ENCODE measurements at places on chromosomes 6 and 20. TPM values are rescaled to one million over a fixed set of nuclear protein-coding genes. Genes with fewer than 3 reads are reported as not detected.
A peak's percentile ranks its signal among the peaks of the same experiment; 100 is the strongest.

DNA sequence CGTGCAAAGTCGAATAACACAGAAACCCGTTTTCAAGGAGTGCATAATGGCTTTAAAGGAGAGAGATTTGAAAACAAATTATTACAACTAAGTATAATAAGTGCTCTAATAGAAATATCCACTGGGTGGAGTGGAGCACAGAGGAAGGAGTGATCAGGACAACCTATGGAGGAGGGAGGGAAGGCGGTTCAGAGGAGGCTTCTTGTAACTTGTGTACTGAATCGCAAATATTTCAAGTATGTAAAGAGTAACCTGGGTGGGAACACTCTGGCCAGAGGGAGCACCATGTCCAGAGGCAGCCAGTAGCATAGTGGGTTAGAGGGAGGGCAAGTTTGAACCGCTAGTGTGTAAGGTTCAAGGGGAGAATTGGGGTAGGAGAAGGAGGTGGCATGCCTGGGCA is 21.6 kb upstream of the TNFAIP3 start:
- DNase-seq, result no peak

DNA sequence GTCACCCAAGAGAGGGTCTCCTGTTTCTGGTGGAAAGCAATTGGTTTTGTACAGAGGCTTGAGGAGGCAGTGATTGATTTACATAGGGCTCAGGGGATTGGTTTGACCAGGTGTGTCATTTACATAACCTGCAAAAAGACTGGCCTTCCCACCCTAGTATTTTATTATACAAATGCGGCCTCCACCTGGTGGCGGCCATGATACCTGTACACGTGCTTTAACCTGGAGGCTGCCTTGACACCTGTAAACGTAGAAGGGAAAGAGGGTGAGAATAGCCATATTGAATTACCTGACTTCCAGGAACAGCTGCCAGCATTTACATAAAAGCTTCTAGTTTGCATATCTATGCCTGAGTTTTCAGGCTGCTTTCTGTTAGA is 48.7 kb downstream of the HLA-DPB1 start:
- DNase-seq, result no peak

DNA sequence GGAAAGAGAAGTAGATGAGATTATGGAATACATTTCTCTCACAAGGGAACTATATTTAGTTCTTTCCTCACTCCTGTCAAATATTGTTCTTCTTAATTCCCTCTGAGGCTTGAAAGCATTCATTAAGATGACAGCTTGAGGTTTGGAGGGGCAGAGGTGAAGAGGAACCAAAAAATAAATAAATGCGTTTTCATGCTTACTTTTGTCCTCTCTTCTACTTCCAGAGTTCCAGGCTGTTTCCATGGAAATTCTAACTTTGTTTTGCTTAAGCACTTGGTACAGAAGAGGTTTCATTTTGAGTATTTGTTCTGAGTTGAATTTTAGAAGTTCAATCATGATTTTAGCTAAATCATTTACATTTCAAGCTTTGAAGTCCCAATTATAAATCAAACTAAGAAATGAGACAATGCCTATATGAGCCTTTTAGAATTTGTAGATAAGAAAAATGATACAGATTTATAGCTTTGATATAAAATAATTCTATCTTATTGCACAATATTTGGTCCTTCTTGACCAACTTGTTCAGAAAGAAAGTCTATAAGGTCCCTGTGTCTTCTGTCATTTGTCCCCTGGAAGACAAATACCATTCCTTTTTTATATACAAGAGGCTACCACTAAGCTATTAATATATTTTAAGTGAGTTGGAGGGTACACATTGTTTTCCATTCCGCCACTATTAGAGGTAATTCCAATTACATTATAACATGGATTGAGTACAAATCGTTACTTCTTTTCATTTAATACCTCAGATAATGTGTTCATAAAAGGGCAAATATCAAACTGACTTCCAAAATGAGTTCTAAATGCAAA is 16.3 kb downstream of the RBM24 start:
- DNase-seq, result no peak

DNA sequence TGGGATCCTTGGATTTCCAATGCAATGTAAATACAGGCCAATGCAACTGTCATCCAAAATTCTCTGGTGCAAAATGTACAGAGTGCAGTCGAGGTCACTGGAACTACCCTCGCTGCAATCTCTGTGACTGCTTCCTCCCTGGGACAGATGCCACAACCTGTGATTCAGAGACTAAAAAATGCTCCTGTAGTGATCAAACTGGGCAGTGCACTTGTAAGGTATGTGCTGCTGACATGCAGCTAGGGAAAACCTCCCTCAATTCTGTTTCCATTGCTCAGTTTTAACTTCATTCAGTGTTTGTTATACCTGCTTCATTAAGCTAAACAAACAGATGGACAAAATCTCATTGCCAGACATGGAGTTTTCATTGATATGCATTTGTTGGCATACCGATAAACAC is 397.1 kb downstream of the ARHGAP18 start:
- DNase-seq, result no peak

DNA sequence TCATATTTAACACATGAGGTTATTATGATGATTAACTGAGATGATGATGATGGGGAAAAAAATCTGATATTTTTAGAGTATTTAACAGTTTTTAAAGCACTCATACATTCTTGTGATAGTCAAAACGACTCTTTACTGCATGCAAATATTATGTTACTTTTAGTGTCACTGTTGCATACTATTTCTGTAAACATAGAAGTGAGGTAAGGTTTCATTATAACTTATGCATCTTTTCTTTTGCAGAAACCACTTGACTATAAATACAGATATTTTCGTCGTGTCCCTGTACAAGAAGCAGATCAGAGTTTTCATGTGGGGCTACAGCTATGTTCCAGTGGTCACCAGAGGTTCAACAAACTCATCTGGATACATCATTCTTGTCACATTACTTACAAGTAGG is 30.1 kb downstream of the FBXO9 start:
- DNase-seq, result no peak

GRCh38 chr6:164290101-164290500 is 875.6 kb downstream of the QKI start:
- DNase-seq, result no peak

DNA sequence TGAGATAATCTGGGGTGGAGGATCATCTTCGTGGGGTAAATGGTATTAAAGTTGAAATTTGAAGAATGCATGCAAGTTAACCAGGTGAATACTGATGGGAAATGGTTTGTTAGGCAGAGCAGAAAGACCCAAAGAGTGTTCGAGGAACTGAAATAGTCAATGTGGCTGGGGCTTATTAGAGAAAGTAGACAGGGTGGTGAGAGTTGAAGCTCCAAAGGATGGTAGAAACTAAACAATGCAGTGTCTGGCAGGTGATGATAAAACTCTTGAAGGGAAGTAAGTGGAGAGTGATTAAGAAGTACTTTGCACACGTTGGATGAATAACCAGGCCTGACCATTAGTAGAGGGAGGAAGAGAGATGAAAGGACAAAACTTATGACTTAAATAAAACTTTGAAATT is 39.8 kb upstream of the CENPW start:
- no peak for DNase-seq

- DNase-seq, result no peak
Measured at GRCh38 chr20:13342469-13343242, 121.6 kb downstream of the ISM1 start.

DNA sequence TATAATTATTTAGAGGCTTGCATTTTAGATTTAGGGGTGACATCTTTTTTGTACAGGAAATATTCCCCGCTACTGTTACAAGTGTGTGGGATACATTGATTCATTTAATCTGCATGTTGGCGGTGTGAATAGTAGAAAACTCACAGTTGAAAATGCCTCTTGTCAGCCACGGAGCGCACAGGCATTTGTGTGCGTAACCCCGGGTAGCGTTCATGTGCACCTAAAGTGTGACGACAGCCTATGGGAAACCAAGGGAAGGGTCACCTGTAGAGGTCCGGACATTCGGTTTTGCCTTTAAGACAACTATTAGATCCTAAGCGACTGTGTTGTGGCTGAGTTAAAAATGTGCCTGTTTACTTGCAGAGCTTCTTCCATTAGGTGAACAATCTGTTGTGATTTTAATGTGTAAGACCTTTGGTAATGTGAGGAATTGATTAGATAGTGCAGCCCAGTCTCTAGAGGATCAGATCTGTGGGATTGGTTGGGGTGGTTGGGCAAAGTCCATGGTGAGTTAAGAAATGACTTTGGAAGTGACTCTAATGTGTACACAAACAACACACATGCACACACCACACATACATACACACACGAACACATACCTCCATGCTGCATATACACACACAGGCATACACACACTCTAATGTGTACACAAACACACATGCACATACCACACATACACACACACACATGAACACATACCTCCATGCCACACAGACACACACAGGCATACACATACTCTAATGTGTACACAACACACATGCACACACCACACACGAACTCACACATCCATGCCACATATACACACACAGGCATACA is 15.7 kb downstream of the ERMARD start:
- no peak for DNase-seq

GRCh38 chr6:148827416-148828045 is 80.7 kb downstream of the UST start:
- DNase-seq, result no peak

DNA sequence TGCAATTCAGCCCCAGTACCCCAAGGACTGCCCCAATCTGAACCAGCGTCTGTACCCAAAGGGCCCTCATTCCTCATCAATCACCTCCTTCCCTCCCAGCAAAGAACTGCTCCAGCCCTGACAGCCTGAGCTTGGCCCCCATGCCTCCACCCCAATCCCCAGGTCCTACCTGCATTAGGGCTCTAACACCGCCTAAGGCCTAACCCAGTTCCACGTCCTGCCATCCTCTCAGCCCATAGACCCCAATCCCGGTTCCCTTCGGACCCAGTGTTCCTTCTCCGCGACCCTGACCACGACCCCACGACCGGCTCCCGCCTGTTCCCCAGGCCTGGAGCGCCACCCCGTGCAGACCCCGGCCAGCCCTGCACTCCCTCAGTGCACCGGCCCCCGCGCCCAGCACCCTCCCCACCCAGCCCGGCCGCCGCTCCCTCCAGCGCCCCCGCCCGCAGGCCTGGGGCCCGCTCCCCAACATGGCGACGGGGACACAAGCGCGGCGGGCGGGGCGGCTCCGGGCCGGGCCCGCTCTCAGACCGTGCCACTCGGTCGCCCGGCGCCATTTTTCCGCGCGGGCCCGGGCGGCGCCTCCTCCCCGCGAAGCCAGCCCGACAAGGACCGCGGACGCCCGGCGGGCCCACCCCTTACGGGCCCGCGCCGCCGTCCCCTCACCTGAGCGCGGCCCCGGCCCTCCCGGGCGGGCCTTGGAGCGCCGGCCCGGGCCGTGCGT is 483 bp downstream of the NCOA6 start:
- DNase-seq, result peak; percentile 31

DNA sequence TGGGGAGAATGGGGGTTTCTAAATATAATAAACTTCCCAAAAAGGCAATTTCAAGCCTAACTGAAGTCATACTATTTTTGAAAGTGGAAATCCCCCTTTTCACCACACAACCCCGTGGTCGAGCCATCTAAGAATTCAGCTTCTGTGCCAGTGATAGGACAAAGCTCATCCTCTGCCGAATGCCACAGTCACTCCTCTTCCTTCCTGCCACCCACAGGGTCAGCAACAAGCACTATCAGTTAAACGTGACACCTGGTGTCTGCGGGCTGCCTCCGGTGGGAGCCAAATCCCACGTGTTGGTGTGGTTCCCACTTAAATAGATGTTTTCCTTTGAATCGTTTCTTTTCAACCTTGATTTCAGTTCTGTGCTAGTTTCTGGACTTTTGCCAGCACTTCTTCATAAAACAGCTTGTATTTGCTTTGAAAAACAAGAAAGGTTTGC is 60.7 kb downstream of the TNFAIP3 start:
- no peak for DNase-seq

DNA sequence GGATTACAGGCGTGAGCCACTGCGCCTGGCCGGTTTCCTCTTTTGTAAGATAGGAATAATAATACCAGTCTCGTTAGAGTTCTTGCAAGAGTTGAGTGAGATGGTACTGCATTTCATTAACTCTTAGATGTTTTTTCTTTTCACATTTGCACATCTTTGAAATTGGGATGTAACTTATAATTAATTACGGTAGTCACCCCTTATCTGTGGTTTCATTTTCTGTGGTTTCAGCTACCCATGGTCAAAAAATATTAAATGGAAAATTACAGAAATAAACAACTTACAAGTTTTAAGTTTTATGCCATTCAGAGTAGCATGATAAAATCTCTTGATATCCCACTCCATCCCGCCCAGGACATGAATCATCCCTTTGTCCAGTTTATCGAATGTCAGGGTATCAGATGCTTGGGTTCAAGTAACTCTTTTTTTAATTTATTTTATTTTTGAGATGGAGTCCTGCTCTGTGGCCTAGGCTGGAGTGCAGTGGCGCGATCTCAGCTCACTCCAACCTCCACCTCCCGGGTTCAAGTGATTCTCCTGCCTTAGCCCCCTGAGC is 15.4 kb downstream of the PTK7 start:
- DNase-seq, result no peak

GRCh38 chr6:69768664-69769063 is 28.1 kb downstream of the LMBRD1 start:
- DNase-seq, result no peak

- peak; percentile 13 for DNase-seq
Measured at GRCh38 chr6:106574741-106575458, 54.4 kb downstream of the RTN4IP1 start.

GRCh38 chr6:98054453-98054852 is 771.4 kb upstream of the MMS22L start:
- no peak for DNase-seq

- no peak for DNase-seq
Measured at GRCh38 chr20:17622851-17623508, 53.1 kb downstream of the DSTN start.

DNA sequence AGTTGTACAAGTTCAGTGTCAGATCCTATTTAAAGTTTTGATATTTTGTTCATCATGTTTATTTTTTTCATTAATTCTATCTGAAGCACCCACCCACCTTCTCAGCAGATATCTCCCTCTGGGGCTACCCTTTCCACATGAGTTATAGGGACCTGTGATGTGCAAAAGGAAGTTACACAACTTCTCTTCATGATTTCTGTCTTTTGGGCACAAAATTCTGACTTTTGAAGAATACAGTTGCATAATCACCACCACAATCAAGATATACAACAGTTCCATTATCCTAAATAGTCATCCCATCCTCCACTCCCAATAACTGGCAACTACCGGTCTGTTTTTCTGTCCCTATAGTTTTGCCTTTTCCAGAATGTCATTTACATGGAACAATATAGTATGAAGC is 13.8 kb upstream of the FUCA2 start:
- no peak for DNase-seq

GRCh38 chr20:26276554-26277210 is 580.0 kb upstream of the ZNF337 start:
- DNase-seq, result no peak

DNA sequence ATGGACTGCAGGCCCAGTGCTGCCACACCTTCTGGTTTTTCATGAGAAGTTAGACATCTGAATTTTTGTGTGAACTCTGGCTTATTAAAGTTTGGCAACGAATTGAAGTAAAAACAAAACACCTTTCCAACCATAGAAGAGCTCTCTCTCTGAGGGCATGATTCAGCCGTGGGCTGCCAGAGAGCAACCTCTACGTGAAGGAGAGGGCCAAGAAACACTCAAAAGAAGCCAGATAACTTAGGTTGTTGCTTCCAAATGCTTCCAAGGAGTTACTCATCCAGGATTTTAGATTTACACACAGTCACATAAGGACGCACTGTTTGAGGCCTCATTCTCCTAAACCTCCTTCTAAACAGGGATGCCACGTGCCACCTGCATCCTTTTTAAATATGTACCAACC is 65.5 kb downstream of the NRN1 start:
- DNase-seq, result no peak

RNF144B gene
- total RNA-seq, result 33.9 TPM

TMEM200A gene
- total RNA-seq, result 1.9 TPM

KIF13A gene
- total RNA-seq, result 43.0 TPM

SNAP25 gene
- total RNA-seq, result 4.3 TPM

TCP11 gene
- total RNA-seq, result not detected

FAM217A gene
- total RNA-seq, result 0.09 TPM

PNPLA1 gene
- 0.14 TPM for total RNA-seq

LRRC1 gene
- 17.3 TPM for total RNA-seq
